ENCODE measurements at places on chromosomes 2 and 18.

GRCh38 chr2:57376985-57377384, 669.6 kb upstream of the VRK2 start:
- no peak for DNase-seq

GRCh38 chr18:6595666-6596065, 133.8 kb upstream of the ARHGAP28 start:
- no peak for DNase-seq

- no peak for DNase-seq
Measured at GRCh38 chr2:219629976-219630695, 2.7 kb downstream of the SLC4A3 start.

GRCh38 chr2:153645599-153645998, 167.0 kb upstream of the RPRM start:
- DNase-seq, result no peak

DNA sequence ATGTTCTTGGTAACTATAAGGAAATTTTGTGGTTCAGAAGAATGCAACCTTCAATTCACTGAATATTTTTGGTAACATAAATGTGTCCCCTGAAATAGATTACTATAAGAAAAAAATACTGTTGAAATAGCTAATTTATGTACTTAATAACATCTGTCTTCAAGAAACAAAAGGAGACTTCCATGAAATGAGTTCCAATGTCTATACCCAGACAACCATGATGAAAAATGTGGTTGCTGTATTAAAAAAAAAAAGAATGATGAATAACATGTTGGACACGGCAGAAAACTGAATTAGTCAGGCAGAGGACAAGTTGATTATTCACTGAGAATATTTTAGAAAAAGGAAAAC, 98.5 kb downstream of the TACR1 start:
- DNase-seq, result no peak

GRCh38 chr2:174765576-174765975, 1.3 kb upstream of the CHRNA1 start:
- DNase-seq, result no peak

Measured in stimulated activated CD8-positive, alpha-beta memory T cell treated with anti-CD3 and anti-CD28 coated beads, Interleukin-7, amount 100 ng/mL, for 4 hours (primary cell).